Cardiac ventricle fibroblast (primary cell): ENCODE measurements at places on chromosomes 6 and 20. TPM values are rescaled to one million over a fixed set of nuclear protein-coding genes. Genes with fewer than 3 reads are reported as not detected.

GNAS-AS1 gene
- total RNA-seq = 0.49 and 0.75 TPM in 2 replicates

JPH2 gene
- 0.25 TPM in 1 of 2 replicates, not detected in the other for total RNA-seq

ME1 gene
- 13.2 and 13.5 TPM in 2 replicates for total RNA-seq

DDO gene
- 0.39 and 0.44 TPM in 2 replicates for total RNA-seq

TRMT11 gene
- total RNA-seq = 11.1 and 12.1 TPM in 2 replicates

TFAP2A gene
- total RNA-seq = 0.56 TPM in 1 of 2 replicates, not detected in the other

EPHA7 gene
- total RNA-seq = 0.05 TPM in 1 of 2 replicates, not detected in the other

ULBP3 gene
- 3.0 and 3.2 TPM in 2 replicates for total RNA-seq

PLEKHG1 gene
- total RNA-seq = 1.9 and 2.9 TPM in 2 replicates

PLA2G7 gene
- total RNA-seq = not detected in 2 replicates

GGTLC1 gene
- total RNA-seq = not detected in 2 replicates

SPATA25 gene
- total RNA-seq = 0.54 and 1.7 TPM in 2 replicates

OR12D3 gene
- not detected in 2 replicates for total RNA-seq

COL19A1 gene
- total RNA-seq = not detected in 2 replicates

CAGE1 gene
- total RNA-seq = not detected in 2 replicates

EGFL8 gene
- 0.12 and 0.29 TPM in 2 replicates for total RNA-seq

GRIK2 gene
- 0.31 and 0.44 TPM in 2 replicates for total RNA-seq

ENPP4 gene
- total RNA-seq = 0.31 and 0.59 TPM in 2 replicates

AVP gene
- total RNA-seq = not detected in 2 replicates

TTBK1 gene
- not detected in 2 replicates for total RNA-seq

ARFGEF3 gene
- 0.05 and 0.06 TPM in 2 replicates for total RNA-seq

NUDT3 gene
- 16.7 TPM in 2 replicates for total RNA-seq

PTCHD4 gene
- 1.7 and 2.0 TPM in 2 replicates for total RNA-seq

OTOR gene
- not detected in 2 replicates for total RNA-seq

DZANK1 gene
- 0.19 and 1.8 TPM in 2 replicates for total RNA-seq

RBM24 gene
- total RNA-seq = 0.25 TPM in 1 of 2 replicates, not detected in the other

ANKS1A gene
- 6.9 and 8.0 TPM in 2 replicates for total RNA-seq

NKAPL gene
- total RNA-seq = 1.1 and 2.1 TPM in 2 replicates

NKAIN4 gene
- not detected in 2 replicates for total RNA-seq

KCNK15 gene
- 2.3 and 2.5 TPM in 2 replicates for total RNA-seq

TCF15 gene
- not detected in 2 replicates for total RNA-seq

LIME1 gene
- 1.1 and 2.9 TPM in 2 replicates for total RNA-seq

PACSIN1 gene
- not detected in 2 replicates for total RNA-seq

FNDC11 gene
- total RNA-seq = 0.05 and 0.12 TPM in 2 replicates

FHL5 gene
- total RNA-seq = 0.06 and 0.20 TPM in 2 replicates

PNLDC1 gene
- total RNA-seq = 0.81 and 1.3 TPM in 2 replicates

SLC35D3 gene
- total RNA-seq = not detected in 2 replicates

C6orf163 gene
- 0.44 and 0.68 TPM in 2 replicates for total RNA-seq
